ENCODE measurements at places on chromosomes 13 and 19.

GRCh38 chr13:111422348-111422747, 101.9 kb downstream of the TEX29 start:
- peak; percentile 73 for DNase-seq

DNA sequence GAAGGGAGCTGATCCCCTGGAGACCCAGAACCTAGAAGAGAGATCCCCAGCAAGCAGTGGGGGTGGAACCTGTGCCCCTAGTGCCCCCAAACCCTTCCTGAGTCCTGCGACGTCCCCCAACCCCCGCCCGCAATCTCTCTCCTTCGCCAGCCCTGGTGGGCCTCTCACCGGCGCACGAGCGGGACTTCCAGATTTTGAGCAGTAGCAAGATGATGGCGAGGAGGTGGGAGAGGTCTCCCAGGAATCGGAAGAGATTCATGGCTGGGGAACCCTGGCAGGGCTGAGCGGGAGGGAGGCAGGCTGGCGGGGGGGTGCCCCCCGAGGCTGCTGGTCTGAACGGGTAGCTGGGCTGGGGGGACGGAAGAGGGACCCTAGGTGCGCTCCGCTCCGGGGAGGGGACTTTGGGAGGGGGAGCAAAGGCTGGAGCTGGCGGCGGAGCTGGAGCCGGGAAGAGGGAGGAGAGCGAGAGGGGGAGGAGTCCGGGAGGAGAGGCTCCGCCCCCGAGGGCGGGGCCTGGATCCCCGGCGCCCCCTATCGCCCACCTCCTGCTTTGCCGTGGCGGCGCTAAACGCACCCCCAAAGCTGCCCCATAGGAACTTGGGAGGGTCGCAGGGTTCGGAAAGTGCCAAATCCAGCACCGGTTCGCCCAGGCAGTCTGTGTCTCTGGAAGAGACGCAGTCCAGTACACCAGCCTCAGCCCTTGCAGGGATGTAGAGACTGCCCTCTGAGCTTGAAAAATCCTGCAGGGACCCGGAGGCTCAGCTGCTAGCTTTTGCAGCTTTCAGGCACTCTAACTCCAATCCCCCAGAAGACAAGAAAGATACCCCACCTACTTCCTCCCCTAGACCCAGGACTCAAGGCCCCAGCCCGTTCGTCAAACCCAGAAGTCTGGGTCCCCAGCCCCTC, at the start of gene KDELR1:
TSS of gene KDELR1 (minus strand) at position 452 of the 906 bp plus-strand sequence. CDS start at position 259, 193 bp downstream.
- DNase-seq = peak; percentile 52

GRCh38 chr19:18214779-18215433, 11.1 kb upstream of the RAB3A start:
- no peak for DNase-seq

DNA sequence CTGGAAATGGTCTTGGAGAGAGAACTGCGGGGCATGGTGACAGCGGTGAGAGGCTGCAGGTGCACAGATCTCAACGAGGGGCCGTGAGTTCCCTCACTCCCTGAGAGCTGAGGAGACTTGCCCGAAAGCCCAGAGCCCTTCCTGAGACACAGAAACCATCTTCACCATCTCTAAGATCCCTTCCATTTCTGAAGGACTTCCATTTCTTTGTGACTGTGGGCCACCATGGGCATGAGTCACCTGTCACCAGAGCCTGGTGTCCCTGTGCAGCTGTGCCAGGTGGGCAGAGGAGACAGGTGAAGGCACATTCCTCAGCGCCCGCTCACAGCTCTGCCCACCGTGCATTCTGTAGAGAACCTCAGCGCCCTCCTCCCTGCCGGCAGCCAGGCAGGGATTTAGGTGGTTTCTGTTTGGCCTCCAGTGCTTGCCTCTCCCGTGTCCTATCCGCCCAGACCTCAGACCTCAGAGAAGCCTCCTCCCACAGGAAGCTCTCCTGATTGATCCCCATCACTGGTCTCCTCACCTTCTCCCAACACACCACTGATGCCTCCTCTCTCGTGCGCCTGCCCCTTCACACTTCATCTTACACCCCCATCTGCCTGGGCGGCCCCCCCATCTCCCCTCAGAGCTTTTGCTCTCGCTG, 24.2 kb downstream of the SH3GL1 start:
- DNase-seq = no peak

- DNase-seq = no peak
These were observed 2.2 kb downstream of the APC2 start for GRCh38 chr19:1451916-1452801.

DNA sequence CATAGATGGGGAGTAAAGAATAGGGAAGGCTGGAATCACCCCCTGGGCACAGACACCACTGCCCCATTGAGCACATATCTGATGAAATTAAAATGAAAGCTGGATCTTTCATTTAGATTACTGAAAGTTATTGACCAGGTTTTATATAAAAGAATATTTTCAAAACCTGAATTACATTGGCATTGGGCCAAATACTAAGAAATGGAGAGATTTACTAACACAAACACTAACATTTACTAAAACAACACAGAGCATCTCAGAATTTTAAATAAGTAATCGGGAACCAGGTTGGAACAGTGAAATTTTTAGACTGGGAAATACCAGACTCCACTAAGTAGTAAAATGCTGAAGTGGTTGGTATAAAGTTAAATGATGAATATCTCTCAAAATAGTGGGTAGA, 88.9 kb downstream of the HS6ST3 start:
- DNase-seq = no peak

DNA sequence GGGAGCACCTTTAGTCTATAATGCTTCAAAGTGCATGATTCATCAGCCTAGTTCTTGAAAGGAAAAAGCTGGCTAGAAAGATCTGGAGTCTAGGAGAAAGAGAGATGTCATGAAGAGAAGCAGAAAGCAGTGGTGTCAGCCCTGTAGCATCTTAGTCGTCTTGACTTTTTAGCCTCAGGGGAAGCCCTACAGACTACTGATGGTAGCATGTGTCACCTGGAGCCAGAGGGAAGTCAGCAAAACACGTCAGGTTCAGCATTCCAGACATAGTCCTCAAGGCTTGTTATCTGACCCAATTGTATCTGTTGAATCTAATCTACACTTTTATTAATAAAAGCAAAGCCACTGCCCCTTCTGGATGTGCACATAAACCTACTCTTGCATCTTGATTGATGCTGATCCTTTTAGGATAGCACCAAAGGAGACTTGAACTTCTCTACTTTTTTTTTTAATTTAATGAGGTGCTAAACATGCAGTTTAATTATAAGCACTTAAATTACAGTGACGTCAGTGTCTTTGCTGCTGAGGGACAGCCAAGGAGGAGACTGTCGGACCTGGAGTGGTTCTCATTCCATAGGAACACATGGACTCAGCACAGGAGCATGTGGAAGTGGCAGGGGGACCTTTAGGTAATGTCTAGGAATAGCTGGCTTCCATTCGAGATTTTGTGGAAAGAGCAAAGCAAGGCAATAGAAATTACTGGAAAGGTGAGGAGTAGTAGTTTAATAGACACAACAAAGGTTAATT, 525.5 kb upstream of the SGCG start:
- DNase-seq = no peak

DNA sequence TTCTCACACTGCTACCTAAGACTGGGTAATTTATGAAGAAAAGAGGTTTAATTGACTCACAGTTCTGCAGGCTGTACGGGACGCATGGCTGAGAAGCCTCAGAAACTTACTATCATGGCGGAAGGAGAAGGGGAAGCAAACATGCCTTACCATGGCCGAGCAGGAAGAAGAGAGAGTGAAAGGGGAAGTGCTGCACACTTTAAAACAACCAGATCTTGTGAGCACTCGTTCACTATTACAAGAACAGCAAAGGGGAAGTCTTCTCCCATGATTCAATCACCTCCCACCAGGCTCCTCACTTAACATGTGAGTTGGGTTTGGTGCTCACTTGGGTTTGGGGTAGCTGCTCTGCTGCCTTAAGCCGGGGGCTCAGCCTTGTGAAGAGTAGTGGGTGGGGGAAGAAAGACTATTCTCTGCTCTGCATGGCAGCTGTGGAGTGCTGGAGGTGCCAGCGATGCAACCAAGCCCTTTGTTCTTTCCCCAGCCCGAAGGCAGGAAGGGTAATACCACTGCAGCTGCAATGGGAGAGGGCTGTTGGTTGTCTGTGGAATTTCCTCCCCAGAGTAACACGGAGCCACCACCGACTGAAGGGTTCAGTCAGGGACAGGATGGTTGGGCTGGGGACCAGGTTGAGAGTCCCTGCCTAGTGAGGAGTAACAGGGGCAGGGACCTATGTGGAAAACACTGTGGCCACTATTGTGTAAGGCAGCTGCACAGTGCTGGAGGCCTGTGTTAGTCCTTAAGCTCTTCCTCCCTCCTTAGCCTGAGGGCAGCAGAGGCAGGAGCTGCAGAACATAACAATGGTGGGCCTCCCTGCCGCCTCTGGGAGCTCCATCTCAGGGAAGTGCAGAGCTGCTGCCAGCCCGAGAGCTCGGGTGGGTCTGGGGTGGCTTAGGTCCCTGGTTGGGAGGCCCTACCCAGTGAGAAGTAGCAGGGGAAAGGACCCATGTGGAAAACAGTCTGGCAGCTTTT, 1262.5 kb downstream of the EFNB2 start:
- DNase-seq = no peak

DNA sequence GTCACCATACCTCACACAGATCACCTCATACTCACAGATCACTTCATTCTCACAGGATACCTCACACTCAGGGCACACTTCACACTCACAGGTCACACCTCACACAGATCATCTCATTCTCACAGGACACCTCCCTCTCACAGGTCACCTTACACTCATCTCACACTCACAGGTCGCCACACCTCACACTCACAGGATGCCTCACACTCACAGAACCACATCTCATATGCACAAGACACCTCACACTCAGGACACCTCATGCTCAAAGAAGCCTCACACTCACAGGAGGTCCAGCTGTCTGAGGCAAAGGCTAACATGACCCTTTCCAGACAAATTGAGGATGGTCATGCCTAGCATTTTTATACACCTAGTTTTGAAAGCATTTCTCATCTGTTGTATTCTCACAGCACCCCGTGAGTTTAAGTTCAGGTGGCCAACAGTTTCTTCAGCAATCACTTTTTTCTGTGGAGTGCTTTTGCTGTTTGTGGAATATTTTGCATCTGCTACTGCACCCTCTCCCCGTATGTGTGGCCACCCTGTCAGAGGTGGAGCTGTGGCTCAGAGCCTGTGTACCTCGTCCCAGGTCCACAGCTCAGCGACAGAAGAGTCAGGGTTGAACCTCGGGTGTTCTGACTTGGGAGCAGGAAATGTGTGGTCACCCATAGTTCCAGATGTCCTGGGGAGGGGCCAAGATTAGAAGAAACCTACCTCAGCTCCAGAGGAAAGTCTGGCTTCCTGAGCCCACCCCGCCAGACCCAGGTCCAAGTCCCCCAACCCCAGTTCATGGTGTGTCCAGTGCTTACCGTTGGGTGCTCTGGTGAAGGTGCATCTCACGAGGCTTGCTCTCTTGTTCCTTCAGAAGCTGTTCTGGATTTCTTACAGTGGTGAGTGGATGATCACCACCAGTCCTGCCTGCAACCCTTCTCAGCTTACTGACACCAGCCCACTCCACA, 7.6 kb downstream of the F7 start:
- DNase-seq = no peak

DNA sequence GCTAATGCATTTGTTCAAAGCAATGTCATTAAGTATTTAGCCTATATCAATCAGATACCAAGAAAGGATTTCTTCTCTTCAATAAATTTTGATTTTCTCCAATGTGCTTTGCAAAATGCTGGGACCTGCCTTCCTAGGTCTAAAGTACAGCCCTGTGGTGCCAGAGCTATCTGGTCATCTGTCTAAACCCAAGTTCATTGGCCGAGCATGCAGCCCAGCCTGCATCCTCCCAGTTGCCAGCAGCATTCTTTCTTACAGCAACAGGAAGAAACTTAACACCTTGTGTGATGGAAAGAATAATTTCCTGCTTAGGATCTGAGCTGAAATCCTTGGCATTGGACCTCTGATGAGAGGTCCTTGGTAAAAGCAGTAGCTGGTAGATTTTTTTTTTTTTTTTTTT, 310.0 kb downstream of the RBM26 start:
- no peak for DNase-seq

DNA sequence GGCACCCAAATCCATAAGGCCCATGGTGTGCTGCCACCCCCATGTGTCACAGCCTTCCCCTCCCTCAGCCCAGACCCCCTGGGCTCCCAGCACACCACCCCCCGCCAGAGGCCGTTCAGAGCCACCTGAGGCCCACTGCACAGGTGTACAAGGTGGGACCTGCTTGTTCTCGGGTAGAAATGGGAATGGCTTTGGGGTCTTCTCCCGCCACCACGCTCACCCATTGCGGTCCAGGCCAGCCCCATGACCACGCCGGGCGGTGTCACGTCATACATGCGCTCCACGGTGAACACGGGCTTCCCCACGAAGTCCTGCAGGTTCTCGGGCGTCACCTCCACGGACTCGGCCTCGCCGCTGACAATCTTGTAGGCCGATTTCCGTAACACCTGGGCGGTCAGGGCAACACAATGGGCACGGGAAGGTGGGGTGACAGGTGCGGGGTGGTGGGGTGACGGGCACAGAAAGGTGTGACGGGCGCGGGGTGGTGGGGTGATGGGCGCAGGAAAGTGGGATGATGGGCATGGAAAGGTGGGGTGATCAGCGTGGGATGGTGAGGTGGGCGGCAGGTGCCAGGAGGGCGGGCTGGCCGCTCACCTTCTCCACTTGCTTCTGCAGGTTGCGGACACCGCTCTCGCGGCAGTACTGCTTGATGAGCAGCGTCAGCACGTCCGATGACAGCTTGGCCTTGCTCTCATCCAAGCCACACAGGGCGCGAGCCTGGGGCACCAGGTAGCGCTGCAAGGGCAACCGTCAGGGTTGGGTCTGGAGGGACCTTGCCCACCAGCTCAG, 4.3 kb downstream of the RPL36 start:
- no peak for DNase-seq

DNA sequence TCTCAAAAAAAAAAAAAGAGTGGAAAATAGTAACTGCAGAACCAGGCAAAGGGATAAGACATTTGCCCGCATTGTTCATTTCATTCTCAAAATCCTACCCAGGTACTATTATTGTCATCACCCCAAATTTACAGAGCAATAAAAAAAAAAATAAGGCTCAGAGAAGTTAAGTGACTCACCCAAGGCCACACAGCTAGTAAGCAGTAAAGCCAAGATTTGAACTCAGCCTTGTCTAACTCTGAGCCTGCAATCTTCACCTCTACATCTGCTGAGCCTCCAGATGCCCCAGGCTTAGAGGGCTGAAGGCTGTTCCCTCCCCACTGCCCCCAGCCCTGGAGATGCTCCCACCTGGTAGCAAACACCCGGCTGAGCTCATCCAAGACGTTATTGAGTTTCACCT, 61.0 kb downstream of the UNC13A start:
- DNase-seq = no peak

DNA sequence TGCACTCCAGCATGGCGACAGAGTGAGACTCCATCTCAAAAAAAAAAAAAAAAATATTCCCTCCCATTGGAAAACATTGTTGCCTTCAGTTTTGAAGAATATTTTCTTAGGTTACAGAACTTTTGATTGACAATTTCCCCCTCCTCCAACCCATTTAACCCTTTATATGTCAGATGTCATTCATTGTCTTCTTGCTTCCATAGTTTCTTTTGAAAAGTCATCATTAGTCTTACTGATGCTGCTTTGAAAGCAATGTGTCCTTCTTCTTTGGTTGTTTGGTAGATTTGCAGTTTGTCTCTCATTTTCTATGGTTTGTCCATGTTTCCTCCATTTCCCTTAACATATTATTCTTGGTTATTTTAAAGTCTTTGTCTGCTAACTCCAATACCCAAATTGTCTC, 25.4 kb downstream of the ZNF558 start:
- DNase-seq = no peak

- no peak for DNase-seq
These were observed 91.7 kb upstream of the ANKRD10 start for GRCh38 chr13:111006506-111007031.

GRCh38 chr13:29948791-29949190, 98.4 kb upstream of the UBL3 start:
- DNase-seq = no peak
